ENCODE measurements at places on chromosomes 5 and 9.
A peak's percentile ranks its signal among the peaks of the same experiment; 100 is the strongest.

DNA sequence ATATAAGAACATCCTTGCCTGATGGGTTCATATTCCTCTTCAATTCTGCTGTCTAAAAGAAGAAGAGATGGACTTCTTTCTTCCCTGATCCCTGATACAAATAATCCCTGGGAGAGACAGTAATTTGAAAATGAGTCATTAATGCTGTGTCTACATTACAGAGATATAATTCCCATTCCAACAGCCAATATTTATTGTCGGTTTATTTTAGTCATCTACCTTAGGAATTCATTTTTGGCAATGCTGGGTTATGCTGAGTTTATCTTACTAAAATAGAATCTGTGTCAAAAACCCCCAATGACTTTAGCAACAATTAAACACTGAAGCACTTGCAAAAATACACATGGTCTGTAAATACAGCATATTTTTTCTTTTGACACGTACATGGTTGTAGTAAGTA is 23.9 kb downstream of the ZNF474 start:
- DNase-seq = no peak

DNA sequence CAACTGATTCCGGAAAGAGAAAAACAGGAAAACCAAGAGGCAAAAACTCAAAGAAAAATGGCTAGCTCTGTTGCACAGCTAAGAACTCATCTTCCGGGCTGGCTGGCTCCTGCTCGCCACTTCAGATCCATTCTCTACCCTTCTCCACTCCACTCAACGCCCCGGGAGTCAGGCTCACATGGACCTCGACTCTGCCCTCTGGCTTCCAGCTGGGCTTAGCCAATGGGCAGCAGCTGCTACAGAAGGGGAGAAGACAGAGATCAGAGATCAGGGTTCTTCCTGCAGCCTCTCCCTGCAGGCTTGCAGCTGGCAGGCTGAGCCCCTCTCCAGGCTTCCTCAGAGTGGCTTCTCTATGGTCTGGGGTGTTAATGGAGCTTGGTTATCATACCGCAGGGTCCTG is 187.5 kb downstream of the MED10 start:
- DNase-seq = no peak

DNA sequence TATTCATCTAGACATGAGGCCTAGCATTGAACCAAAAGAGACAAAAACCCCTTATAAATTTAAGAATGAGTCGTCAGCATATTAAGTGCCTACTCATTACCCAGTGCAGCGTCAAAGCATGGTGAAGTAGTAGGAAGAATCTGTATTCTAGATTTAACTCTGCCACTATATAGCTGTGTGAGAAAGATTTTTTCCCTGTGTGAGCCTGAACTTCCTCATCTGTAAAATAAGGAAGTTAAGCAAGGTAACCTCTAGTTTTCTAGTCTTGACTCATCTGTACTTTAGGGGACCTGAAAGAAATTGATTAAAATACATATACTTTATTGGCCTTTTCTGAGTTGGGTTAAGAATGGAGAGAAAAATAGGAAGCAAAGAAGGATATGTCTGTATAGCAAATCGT is 82.1 kb upstream of the RUSC2 start:
- DNase-seq = no peak

DNA sequence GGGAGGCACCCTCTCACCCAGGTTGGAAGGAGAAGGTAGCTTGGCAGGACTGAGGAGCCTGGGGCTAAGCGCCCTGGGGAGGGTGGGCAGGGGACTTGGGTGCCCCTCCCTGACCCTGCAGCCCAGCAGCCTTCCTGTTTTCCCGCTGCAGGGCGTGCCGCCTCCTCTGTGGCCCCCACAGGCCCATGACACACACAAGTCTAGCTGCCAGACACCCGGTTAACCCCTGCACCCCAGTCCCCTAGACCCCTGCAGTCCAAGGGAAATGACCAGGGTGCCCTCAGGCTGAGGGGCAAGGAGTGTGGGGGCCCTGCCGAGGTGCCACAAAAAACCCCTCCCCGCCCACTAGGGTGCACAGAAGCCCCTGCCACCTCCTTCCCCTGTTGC is 33.0 kb downstream of the GOLGA2 start:
- DNase-seq = no peak

GRCh38 chr5:172556262-172556661 is 84.8 kb upstream of the NEURL1B start:
- DNase-seq = no peak

DNA sequence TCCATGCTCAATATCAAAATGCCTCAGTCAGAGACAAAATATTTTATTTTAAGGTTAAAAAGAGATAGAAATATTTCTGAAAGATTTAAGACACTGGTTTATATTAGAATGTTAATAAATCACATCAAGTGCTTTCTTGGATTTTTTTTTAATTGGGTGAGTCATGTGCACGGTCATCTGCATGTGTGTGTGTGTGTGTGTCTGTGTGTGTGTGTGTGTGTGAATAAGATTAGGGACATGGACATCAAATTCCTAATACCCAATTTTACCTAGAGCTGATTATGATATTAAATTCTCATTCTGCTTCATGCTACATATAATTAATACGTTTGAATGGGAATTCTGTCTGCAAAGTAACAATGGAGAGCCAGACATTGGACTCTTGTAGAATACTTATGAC is 122.9 kb downstream of the BASP1 start:
- no peak for DNase-seq

DNA sequence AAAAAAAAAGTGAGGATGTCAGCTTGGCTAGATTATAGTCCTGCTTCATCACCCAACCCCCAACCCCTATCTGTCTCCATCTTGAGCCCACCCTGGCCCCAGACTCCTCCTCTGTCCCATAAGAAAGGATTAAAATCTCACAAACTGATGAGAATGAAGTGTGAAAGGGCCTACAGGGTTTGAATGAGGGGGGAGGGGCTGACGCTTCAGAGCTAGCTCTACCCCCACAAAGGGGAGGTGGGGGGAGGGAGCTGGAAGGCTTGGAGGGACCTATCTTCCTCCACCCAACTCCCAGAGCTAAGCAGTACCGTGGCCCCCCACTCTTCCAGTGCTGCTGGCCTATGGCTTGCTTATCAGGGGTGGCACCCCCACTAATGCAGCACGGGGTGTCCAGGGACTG is 43.7 kb upstream of the HAND1 start:
- DNase-seq = no peak

DNA sequence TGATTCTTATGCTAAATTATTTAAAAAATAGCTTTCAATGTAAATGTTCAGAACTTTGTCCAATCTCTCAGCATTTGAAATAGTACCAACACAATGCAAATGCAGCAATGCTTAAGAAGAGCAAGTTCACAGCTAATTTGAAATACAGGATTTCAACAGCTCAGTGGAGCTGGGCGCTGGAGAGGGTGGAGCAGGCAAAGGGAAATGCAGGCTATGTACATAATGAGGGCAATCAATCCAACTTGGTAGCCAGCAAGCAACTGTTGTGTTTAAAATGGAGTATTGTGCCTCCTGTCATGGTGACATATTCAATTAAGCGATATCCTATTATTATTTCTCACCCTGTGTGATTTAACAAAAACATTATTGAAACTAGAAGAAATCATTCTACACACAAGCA is 568.8 kb downstream of the PSAT1 start:
- no peak for DNase-seq

- no peak for DNase-seq
These were observed 284.8 kb downstream of the ADGRV1 start for GRCh38 chr5:90843443-90843842.

DNA sequence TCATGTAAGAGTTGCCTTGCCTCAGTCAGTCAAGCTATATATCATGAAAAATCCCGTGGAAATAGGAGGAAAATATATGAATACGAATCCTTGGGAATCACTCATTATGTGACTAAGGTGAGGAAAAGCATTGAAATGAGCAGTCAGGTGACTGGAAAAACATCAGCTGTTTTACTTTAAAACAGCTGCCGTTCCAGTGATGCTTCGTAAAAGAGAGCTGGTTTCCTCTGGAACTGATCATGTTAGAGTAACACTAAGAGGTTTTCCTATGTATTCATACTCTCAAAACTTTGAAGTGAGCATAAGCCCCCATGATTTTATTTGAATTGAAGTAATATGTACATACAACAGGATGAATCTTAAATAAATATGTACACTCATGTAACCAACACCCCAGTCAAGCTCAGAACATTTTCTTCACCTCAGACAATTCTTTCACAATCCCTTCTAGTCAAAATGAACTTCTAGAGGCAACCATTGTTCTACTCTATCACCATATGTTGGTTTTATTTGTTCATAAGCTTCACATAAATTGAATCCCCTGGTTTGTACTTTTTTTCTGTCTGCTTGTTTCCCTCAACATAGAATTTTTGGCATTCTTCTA is 107.7 kb downstream of the SLC25A46 start:
- no peak for DNase-seq

GRCh38 chr9:124079176-124079925 is 67.8 kb downstream of the LHX2 start:
- DNase-seq = peak; percentile 75

- no peak for DNase-seq
These were observed 5.6 kb upstream of the URM1 start for GRCh38 chr9:128365525-128365924.

DNA sequence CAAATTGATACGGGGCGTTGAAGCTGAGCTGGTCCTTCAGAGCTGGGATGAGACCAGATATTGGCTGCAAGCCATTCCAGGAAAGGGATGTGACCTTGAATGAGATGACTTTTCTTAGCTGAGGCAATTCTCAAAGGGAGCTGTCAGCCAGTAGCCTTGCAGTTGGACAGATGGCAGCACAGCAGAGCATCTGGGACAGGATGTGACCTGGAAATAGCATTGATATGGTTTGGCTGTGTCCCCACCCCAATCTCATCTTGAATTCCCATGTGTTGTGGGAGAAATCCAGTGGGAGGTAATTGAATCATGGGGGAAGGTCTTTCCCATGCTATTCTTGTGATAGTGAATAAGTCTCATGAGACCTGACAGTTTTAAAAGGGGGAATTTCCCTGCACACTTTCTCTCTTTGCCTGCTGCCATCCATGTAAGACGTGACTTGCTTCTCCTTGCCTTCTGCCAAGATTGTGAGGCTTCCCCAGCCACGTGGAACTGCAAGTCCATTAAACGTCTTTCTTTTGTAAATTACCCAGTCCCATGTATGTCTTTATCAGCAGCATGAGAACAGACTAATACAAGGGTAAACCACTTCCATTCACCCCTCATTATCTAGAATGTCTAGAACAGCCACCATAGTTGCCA is 19.8 kb upstream of the MTX3 start:
- DNase-seq = no peak

DNA sequence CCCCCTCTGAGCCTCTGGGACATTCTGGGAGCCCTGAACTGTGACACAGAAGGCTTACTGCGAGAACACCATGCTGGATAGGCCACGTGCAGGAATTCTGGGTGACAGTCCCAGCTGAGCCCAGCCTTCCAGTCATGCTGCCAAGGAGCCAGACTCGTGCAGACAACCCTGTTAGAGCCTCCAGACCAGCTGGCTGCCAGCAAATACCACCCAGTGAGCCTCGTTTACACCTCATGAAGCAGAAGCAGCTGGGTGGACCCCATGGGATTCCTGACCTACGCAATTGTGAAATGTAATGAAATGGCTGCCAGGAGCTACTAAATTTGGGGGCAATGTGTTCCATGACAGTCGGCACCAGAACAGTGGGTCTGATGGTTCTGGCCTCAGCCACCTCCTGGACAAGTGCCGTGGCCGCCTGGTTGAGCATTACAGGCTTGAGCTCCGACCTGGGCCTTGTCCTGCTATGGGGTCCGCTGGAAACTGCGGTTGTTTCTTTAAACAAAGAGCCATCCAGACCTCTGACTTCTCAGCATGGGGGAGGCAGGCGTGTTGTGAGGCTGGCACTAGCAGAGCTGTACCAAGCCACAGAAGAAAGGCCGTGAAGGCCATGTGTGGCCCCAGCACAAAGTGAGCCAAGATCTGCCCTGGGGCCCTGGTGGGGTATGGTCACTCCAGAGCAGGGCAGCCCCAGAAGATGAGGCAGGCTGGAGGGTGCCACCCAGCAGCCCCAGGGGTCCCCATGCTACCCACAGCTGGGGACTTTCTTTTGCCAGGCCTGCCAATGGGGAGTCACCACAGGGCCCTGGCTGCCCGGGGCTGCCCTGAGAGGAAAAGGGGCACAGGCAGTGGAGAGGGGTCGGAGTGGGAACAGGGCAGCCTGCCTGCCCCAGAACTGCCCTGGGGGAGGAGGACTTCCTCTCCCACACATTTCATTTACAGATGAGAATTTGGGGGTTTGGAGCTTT is 19.3 kb upstream of the RXRA start:
- no peak for DNase-seq

DNA sequence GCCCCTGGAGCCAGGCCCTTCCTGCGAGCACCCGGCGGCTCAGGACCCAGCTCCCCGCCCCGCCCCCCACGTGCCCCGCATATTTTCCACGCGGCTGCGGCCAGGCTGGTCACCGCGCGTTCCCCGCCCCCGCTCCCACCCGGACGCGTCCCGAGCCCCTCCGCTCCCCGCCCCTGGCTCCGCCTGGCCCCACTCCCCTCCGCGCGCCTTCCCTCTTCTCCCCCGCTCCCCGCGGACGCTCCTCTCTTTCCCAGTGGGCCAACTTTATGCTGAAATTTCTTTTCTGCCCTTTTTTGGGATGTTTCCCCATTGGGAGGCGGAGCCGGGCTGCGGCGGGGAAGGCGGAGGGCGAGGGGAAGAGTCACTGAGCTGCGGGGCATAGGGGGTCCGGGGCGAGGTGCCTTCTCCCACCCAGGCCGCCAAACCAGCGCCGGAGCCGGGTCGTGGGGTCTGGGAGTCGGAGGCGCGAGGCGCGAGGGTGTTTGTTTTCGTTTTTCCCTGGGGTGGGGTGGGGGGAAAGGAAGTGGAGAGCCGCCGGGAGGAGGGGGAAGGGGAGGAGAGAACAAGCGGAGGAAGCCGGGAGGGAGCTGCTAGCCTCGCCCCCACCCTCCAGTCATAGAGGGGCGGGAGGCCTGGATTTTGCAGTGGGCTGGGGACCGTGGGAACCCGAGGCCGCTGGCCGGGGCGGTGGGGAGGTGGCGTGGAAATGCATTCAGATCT is 1.0 kb upstream of the TPM2 start:
- peak; percentile 26 for DNase-seq

DNA sequence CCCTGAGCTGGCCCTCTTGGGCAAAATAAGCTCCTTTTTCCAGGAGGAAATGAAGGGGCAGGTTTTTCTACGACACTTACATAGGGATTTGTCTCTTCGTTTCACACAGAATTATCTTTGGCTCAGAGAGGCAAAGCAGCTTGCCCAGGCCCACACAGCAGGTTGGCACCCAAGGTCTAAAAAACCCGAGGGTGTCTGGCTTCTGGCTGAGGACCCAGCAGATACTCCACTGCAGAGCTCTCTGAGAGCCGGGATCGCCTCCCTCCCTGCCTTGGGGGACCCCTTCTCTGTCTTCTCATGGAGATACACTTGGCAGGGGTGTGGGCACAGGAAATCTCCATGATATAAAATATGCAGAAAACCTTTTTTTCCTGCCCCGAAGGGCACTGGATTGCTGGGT is 29.0 kb upstream of the LHX2 start:
- DNase-seq = no peak

GRCh38 chr9:116442528-116442927 is 244.6 kb upstream of the TRIM32 start:
- DNase-seq = no peak

GRCh38 chr5:132941331-132941730 is 22.1 kb downstream of the AFF4 start:
- DNase-seq = no peak

All from T47D (cell line).